ENCODE measurements at places on chromosomes 7 and 10. TPM values are rescaled to one million over a fixed set of nuclear protein-coding genes. Genes with fewer than 3 reads are reported as not detected.

DNA sequence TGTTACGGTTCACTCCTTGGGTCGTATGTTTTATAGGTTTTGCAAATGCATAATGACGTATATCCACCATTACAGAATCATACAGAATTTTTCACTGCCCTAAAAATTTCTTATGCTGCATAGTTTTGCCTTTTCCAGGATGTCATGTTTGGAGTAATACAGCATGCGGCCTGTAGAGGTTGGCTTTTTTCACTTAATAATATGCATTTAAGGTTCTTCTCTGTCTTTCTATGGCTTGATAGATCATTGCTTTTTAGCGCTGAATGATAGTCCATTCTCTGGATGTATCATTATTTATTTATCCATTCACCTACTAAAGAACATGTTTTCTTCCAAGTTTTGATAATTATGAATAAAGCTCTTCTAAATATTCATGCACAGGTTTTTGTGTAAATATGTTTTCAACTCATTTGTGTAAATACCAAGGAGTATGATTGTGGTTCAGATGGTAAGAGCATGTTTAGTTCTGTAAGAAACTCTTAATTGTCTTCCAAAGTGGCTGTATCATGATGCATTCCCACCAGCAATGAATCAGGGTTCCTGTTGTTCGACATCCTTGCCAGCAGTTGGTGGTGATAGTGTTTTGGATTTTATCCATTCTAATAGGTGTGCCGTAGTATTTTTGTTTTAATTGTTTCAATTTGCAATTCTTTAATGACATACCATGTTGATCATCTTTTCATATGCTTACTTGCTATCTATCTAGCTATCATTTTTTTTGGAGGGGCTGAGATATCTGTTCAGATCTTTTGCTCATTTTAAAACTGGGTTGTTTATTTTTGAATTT is 531.2 kb upstream of the GHITM start:
- H3K4me1 ChIP-seq: no peaks in the 10 kb centered on the region
- DNase-seq: no peak
- no peaks in the 10 kb centered on the region for H3K36me3 ChIP-seq
- no peak overlapping the region for H3K4me3 ChIP-seq
- H3K27me3 ChIP-seq: no peaks in the 10 kb centered on the region

DNA sequence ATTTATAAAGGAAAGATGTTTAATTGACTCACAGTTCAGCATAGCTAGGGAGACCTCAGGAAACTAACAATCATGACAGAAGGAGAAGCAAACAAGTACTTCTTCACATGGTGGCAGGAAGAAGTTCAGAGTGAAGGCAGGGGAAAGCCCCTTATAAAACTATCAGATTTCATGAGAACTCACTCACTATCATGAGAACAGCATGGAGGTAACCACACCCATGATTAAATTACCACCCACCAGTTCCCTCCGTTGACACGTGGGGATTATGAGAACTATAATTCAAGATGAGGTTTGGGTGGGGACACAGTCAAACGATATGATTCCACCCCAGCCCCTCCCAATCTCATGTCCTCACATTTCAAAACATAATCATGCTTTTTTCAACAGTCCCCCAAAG is 124.2 kb upstream of the PCGF5 start:
- no peak overlapping the region for H3K27ac ChIP-seq
- no peak overlapping the region for H3K4me3 ChIP-seq
- no peaks in the 10 kb centered on the region for H3K36me3 ChIP-seq
- DNase-seq: no peak
- H3K27me3 ChIP-seq: no peaks in the 10 kb centered on the region

DNA sequence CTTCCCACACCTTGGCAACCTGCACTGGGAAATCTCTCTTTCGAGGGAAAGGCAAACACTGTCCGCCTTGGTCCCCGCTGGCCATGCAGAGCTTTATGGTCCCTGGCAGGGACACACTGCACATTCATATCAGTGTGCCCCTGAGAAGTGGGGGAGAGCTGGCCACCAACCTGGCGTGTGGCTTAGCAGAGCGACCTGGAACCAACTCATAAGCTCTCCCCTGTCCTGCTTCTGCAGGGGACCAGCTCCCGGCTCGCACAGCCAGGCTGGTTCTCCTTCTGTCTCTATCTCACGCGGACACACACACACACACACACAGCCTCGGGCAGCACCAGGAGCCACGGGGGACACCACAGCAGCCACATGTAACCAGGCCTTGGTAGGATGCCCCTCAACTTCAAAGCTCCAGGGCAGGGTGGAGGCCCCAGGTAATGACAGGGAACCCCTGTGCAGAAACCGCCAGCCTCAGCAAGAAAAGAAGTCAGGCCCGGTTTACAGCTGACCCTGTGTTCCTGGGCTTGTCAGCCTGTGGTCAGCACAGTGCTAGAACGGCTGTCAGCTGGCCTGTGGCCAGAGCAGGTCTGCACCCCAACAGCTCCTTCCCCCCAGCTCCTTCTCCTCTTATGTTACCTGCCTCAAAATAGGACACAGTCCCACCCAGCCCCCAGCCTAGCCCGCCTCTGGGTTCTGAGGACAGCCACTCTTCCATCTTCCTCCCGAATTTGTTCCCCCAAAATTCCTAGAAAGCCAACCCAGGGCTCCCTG is 69.3 kb downstream of the OAT start:
- no peak for DNase-seq
- peaks cover 2% of the 10 kb centered on the region for H3K4me1 ChIP-seq
- no peaks in the 10 kb centered on the region for H3K36me3 ChIP-seq
- H3K27ac ChIP-seq: no peak overlapping the region
- no peak overlapping the region for H3K4me3 ChIP-seq

DNA sequence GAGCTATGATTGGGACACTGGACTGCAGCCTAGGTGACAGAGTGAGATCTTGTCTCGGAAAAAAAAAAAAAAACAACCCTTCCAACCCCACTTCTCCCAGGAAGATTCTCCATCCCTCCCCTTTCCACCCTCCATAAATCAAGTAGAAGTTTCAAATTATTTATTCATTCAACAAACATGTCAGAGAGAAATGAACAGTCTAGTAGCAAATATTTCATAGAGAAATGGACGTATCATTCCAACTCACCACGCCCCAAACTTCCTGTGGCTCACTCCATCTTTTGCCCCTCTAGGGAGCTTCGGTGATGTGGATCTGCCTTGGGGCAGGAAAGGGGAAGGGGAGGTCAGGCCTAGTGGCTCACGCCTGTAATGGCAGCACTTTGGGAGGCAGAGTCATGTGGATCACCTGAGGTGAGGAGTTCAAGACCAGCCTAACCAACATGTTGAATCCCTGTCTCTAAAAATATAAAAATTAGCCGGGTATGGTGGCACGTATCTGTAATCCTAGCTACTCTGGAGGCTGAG is 638 bp upstream of the TRAPPC14 start:
- H3K4me1 ChIP-seq: peaks cover 41% of the 10 kb centered on the region
- peak overlapping the region; percentile 79 for H3K4me3 ChIP-seq
- H3K27me3 ChIP-seq: no peaks in the 10 kb centered on the region

DNA sequence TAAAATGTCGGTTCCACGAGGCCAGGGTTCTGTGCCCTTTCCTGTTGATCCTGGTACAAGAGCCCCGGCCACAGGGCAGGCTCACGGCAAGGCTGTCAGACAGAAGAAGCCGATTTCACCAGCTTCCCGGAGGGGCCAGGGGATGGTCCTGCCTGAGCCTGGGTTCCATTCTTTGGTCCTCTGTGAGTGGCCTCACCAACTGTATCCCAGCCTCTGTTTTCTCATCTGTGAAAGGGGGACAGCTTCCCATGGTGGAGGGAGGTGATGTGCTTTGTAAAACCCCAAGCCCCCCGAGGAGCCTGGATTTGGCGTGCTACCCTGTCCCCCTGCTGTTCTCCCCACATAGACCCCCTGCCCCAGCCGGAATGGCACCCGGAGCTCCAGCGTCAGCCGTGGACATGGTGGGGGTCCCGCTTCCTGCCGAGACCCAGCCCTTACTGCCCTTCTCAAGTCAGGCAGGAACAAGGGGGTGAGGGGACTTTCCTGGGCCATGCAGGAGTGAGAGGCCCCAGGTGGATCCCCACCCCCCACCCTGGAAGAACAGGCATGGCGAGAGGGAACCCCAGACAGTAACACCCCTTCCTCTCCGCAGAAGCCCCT is 28.3 kb upstream of the ELFN1 start:
- H3K27ac ChIP-seq: no peak overlapping the region
- H3K4me3 ChIP-seq: no peak overlapping the region
- H3K4me1 ChIP-seq: no peaks in the 10 kb centered on the region
- DNase-seq: no peak
- H3K27me3 ChIP-seq: peaks cover 5% of the 10 kb centered on the region

DNA sequence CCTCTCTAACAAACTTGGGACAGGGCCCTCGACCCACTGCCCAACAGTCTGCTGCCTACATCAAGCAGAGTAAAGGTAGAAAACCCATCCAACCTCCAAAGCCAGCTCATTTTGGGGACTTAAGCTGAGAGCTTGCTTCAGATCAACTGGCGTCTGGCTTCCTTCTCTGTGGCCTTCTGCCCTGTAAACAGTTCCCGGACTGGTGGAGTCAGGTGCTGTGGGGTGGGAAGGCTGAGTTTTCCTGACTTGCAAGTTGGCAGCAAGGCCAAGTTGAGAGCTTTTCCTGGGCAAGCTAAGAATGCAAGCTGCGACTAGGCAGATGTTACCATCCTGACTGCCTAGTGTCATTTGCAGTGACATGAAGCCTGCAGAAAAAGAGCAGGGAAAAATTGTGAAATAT is 3.7 kb downstream of the GALNT17 start:
- H3K4me3 ChIP-seq: no peak overlapping the region
- H3K27ac ChIP-seq: no peak overlapping the region
- DNase-seq: no peak
- H3K27me3 ChIP-seq: peaks cover 34% of the 10 kb centered on the region

DNA sequence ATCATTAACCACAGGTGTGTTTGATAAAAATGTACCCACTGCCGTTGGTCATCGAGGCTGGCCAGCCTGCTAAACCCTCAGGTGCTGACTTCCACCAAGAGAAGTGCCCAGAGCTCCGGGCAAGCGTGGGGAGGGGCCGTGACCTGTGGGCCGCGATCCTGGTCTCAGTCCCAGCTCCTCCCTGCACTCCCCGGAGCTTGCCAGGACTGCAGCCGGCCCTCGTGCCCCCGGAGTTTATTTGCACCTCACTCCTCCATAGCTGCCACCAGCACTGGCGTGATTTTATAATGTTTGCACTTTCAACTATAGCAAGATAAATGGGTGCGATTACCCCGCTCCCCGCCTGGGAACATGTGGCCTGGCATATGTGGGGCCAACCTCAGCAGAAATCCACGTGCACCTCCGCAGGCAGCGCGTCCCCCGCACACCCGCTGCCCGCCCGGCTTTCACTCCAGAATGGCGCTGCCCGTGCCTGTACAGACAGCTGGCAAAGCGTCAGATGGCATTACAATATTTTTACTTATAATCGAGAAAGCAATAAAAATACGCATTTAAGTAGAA is 30.8 kb downstream of the UNCX start:
- H3K4me3 ChIP-seq: no peak overlapping the region
- H3K4me1 ChIP-seq: no peaks in the 10 kb centered on the region
- no peak overlapping the region for H3K27ac ChIP-seq
- H3K36me3 ChIP-seq: no peaks in the 10 kb centered on the region

- DNase-seq: no peak
- no peak overlapping the region for H3K4me3 ChIP-seq
- no peaks in the 10 kb centered on the region for H3K36me3 ChIP-seq
- peaks cover 2% of the 10 kb centered on the region for H3K27me3 ChIP-seq
Measured at GRCh38 chr7:157458254-157458633, 121.4 kb downstream of the DNAJB6 start.

GRCh38 chr10:1665681-1666080 is 71.6 kb downstream of the ADARB2 start:
- no peak overlapping the region for H3K27ac ChIP-seq
- H3K4me3 ChIP-seq: no peak overlapping the region
- H3K36me3 ChIP-seq: no peaks in the 10 kb centered on the region

DNA sequence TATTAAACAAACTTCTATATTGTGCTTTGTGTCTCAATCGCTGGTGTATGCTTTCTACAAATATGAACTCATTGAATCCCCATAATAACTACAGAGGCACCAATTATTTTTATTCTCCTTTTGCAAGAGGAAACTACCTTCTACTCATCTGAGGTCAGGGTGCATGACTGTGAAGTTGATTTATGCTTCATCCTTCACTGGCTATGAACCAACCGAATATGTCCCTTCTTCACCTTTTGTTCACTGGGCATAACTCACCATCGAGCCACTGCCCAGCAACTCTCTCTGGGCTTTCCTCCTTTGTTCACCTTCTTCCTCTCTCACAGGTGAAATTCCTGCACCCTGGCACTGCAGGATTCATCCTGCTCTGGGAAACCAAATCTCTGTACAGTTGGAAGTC is 61.3 kb upstream of the PFKP start:
- H3K27me3 ChIP-seq: no peaks in the 10 kb centered on the region
- H3K4me1 ChIP-seq: peaks cover 25% of the 10 kb centered on the region
- H3K27ac ChIP-seq: no peak overlapping the region
- no peaks in the 10 kb centered on the region for H3K36me3 ChIP-seq
- DNase-seq: no peak
- H3K4me3 ChIP-seq: no peak overlapping the region

DNA sequence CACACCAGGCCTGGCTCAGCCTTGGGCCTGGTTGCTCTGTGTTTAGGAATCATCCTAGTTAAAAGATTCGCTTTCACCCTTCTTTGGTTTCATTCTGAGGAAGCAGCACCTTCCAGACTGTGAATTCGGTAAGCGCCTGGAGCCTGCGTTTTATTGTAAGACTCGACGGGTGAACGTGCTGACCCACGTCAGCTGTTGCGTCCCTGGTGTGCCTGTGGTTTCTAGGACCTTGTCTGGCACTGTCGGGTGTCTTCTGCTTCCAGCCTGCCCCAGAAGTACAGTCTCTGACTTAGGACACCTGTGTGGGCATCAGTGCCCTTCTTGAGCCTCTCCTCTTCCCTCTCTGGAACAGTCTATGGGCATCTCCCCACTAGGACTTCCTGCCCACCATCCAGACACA is 26.3 kb downstream of the MKI67 start:
- peaks cover 16% of the 10 kb centered on the region for H3K4me1 ChIP-seq
- H3K27me3 ChIP-seq: no peaks in the 10 kb centered on the region
- no peak for DNase-seq
- H3K27ac ChIP-seq: no peak overlapping the region
- peaks cover 41% of the 10 kb centered on the region for H3K36me3 ChIP-seq
- no peak overlapping the region for H3K4me3 ChIP-seq

- H3K36me3 ChIP-seq: no peaks in the 10 kb centered on the region
- H3K27ac ChIP-seq: no peak overlapping the region
- peaks cover 95% of the 10 kb centered on the region for H3K27me3 ChIP-seq
- DNase-seq: peak; percentile 31
- no peak overlapping the region for H3K4me3 ChIP-seq
Measured at GRCh38 chr10:100715445-100716385, 29.7 kb upstream of the PAX2 start.

DNA sequence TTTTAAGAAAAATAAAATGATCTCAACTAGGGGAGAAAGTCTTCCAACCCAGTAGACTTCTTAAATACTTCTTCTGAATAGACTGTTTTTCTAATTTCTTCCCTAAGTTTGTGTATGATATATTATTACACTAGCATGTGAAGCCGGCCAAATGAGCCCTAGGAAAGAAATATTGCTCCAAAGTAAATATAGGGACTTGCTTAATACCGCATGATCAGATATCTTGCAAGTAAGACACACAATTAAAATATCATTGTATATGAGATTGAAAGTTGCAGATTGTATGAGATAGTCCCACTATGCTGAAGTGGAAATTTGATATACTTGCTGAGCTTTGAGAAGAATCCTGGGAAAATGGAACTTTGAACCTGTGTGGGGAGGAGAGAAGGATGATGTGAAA is 225.7 kb downstream of the BAMBI start:
- no peaks in the 10 kb centered on the region for H3K4me1 ChIP-seq
- no peak for DNase-seq
- no peak overlapping the region for H3K27ac ChIP-seq
- H3K4me3 ChIP-seq: no peak overlapping the region
- no peaks in the 10 kb centered on the region for H3K27me3 ChIP-seq

The HMX3 gene
- polyA plus RNA-seq: 1.5 TPM

The ABCB1 gene
- 7.0 TPM for polyA plus RNA-seq

The PCBD1 gene
- polyA plus RNA-seq: 154 TPM

The HOXA3 gene
- polyA plus RNA-seq: 19.1 TPM

The CTAGE4 gene
- polyA plus RNA-seq: 18.7 TPM

The HOXA6 gene
- polyA plus RNA-seq: 4.0 TPM
